ENCODE measurements at places on chromosomes 13 and 19. TPM values are rescaled to one million over a fixed set of nuclear protein-coding genes. Genes with fewer than 3 reads are reported as not detected.
A peak's percentile ranks its signal among the peaks of the same experiment; 100 is the strongest.

DNA sequence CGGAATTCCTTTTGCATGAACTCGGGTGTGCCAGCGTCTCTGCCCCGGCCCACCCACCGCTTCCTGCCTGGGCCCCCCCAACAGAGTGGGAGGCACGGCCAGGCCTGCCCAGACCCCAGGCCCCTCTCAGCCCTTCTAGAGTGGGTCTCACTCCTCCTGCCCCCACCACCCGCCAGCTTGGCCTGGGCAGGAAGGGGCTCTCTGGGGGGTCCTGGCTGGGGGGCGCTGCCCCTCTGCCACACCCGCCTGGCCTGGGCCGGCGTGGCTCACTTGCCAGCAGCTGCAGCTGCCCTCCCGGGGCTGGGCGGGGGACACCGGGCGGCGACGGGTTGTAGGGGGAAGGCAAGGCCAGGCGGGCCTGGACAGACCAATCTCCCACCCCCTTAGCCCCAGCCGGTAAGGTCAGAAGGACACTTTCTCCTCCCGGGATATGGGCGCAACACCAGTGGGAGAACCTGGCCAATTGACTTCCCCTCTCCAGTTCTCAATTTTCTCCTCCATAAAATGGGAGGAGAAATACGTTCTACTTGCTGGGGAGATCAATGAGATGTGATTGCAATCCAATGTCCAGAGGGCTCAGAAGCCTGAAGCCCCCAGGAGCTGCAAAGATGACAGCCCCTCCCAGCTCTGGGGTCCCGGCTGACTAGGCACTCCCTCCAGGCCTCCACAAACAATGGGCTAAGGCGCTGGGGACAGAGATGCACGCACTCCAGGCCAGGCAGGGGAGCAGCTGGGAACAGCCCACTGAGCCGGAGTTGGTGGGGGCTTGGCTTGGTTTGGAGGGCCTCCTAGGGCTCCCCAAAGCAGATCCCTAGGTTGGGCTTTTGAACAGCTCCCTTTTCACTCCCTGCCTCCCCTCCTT, 2.4 kb downstream of the CRLF1 start:
- DNase-seq, result no peak

EFNA2 gene
- total RNA-seq, result 0.10 TPM

- no peak for DNase-seq
Measured at GRCh38 chr13:113667771-113668490, 912 bp downstream of the GRK1 start.

GRCh38 chr13:94707400-94708021, 4.8 kb downstream of the SOX21 start:
- DNase-seq, result no peak

- no peak for DNase-seq
Measured at GRCh38 chr13:67351909-67352308, 121.8 kb upstream of the PCDH9 start.

- no peak for DNase-seq
Measured at GRCh38 chr19:10091895-10092641, 6.0 kb downstream of the SHFL start.

DNA sequence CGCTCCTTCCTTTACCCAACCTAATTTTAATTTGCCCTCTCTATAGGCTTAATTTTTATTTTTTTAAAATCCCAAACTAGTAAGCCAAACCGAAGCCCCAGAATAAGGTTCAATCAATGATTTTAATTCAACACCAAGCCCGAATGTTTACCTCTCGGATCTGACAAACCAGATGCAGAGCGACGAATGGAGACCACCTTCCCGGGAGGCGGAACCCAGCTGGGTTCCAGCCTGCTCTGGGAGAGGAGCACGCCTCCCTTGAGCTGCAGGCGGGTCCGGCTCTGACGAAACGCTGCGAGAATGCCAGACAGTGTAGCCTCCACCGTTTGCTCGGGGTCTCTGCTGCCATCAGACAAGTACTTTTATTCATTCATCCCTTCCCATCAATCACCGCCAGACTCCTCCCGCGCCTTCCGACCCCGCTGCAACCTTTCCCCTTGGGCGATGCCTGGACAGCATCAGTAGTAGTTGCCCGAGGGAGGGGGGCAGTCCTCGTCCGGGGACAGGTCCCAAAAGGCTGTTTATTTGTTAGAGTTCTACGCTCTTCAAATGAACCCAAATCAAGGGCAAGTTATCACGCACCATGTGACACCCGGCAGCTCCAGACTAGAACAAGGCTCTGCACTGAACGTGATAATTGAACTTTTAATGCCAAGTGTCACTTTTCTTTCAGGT, 752 bp upstream of the EDNRB start:
- DNase-seq, result no peak

GRCh38 chr19:2867025-2867991, at the start of gene ZNF556:
ZNF556 (plus strand) TSS chr19:2867335; CDS start chr19:2867422, 87 bp downstream.
- peak; percentile 72 for DNase-seq

DNA sequence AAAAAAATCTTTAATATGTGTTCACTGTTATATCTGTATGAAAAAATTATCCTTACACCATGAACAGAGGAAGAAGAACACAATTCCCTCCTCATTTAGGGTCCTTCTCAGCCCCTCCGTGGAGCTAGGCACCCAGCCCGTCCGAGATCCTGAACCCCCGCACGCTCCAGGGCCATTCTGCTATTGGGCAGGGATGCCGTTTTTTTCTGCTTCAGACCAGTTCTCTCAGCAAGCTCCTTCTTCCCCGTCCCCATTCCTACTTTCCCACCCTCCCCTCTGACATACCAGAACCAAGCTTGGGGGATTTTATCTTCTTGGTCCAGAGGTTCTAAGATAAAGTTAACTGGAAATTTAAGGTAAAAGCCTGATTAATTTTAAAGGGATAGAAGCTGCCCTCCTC, 36.2 kb downstream of the ATP12A start:
- no peak for DNase-seq

GRCh38 chr13:35478271-35479037, 2.0 kb upstream of the MAB21L1 start:
- DNase-seq, result no peak

DNA sequence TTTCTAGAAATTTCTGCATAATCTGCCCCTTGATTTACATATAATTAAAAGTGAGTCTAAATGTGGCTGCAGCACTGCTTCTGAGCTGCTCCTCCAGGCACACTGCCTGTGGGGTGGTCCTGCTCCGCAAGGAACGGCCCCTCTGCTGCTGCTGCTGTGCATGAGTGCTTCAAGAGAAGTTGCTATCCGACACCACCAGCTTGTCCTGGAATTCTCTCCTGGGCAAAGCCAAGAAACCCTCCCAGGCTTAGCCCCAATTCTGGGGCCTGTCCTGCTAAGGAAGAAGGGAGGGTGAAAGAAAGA, 7.5 kb upstream of the PDCD5 start:
- DNase-seq, result no peak

DNA sequence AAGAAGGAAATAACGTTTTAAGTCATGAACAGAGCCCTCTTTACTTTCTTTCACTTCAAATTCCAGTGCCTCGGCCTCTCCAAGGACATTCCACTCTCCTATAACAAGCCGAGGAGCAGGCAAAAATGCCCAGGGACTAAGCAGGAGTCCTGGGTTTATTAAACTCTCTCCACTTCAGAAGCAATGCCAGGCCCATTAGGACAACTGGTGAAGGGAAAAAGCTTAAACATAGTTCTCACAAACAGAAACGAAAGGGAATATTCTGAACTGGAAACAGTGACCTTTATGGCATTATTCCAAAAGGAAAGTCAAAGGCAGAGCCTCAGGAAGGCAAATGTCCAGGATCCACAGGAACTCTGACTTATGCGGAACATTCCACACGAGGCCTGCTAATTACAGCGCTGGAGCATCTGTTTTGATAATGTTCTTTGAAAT, 30.9 kb upstream of the MED4 start:
- DNase-seq, result peak; percentile 72

DNA sequence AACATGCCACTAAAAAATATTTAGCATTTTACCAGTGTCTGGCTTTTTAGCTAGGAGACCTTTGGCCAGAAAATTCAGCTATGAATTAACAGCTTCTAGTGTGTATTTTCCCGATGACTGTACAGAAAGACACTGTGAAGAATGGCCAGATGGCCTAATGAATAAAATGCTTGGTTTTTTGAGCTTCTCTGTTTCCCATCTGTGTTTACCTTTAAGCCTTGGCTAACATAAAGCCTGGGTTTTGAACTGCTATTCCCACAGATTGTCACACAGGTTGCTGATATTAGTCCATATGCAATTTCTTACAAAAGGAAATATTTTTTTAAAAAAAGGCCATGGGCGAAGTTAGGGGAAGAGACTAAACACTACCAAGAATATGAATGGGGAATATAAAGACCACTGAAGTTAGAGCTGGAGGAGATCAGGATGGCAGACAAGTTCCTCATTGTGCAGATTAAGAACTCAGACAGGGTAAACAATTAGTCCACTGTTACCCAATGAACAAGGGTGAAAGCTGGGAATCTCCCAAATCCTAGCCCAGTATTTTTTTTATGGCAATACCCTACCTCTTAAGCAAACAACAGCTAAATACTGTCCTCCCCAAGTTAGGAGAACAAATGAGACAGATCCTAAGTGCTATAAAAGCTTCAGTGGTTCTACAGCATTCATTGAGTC, 95.1 kb downstream of the DCT start:
- DNase-seq, result no peak

DNA sequence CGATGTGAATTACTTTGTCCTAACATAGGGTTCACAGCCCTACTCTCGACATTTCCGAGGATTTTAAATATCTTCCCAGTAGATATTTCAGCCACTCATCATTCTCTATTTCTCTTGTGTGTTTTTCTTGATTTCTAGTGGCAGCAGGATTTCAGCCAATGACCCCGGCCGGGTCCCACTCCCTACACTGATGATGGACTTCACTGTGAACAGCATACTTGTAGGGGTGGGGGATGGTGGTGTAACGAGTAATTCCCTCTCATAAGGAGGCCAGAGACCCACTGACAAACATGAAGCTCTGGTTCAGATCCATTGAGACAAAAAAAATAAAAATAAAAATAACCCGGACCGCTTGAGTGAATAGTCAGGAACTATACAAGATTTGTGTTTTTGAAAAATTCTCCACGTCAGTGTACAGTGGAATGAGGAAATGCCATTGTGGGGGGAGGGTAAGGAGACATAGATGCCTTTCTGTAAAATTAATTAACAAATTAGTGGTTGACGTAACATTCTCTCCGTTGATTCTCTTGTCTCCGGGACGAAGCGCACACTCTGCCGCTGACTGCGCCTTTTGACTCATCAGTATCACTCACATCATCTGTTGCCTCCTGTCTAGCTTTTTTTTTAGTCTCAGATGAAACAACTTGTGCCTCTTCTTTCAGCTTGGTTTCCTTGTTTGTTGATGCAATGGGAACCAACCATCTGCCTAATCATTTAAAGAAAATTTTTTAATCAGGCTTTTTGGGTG, 48.8 kb upstream of the IRS2 start:
- DNase-seq, result no peak

RNF225 gene
- not detected for total RNA-seq

DNA sequence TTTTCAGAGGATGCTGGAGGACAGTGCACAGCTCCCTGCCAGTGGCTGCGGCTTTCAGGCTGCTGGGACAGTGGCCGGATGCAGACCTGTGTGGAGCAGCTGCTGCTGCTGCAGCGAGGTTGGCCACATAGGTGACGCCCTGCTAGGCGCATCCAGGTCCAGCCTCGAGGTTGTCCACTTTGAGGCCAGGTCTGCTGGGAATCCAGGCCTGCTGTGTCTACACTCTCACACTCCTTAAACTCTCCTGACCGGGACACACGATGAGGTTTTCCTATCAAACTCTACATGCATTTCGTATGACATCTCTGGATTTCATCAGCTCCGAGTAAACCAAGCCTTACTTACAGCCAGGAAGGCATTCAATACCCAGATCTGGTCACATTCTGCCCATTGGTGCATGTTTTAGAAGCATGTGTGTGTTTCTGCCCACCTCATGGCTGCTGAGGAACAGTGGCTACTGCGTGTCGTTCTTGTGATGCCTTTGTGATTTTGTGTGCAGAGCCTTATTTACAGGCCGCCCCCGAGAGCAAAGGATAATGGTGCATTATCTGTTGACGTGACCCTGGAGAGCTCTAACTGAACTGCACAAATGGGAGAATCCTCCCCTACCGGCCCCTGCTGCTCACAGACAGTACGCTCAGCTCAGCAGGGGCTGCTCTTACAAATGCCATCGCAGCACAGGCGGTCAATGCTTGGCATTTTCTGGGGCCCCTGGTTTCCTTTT, 12.3 kb upstream of the MCF2L start:
- no peak for DNase-seq

TUBA3C gene
- not detected for total RNA-seq

GRCh38 chr19:11673608-11674041, 65.1 kb downstream of the ZNF823 start:
- peak; percentile 66 for DNase-seq

KCNC3 gene
- total RNA-seq, result 6.5 TPM

GRCh38 chr19:15199661-15200552, 888 bp downstream of the NOTCH3 start:
- no peak for DNase-seq

GRCh38 chr19:40241809-40242384, 15.4 kb upstream of the CCNP start:
- no peak for DNase-seq

LRRC63 gene
- 0.20 TPM for total RNA-seq

DNA sequence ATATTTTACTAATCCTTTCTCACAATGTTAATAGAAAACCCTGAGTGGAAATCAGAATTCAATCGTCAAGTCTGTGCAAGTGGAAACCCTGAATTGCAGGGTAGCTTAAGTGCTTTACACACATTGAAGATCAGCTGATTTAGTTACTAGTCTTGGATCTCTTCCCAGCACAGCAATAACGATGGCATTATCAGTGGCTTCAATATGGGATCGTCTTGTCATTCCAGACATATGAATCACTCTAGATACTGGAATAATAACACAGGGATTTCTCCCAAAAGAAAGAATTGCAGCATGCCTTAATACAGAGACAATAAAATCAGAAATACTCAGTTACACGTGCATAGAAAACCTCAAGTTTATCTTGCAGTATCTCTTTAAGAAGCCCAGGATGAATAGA, 12.6 kb upstream of the METTL21C start:
- DNase-seq, result peak; percentile 97
